Effector memory CD8-positive, alpha-beta T cell (primary cell): ENCODE measurements at places on chromosomes 1 and 21.

- no peak overlapping the region for H3K27ac ChIP-seq
- DNase-seq: no peak
- no peak overlapping the region for H3K4me3 ChIP-seq
Measured at GRCh38 chr1:57882072-57882471, 458.2 kb upstream of the DAB1 start.

GRCh38 chr1:79193211-79194079, 186.9 kb upstream of the ADGRL4 start:
- H3K4me1 ChIP-seq: no peaks in the 10 kb centered on the region
- no peak overlapping the region for H3K4me3 ChIP-seq
- no peak for DNase-seq
- H3K27ac ChIP-seq: no peak overlapping the region

DNA sequence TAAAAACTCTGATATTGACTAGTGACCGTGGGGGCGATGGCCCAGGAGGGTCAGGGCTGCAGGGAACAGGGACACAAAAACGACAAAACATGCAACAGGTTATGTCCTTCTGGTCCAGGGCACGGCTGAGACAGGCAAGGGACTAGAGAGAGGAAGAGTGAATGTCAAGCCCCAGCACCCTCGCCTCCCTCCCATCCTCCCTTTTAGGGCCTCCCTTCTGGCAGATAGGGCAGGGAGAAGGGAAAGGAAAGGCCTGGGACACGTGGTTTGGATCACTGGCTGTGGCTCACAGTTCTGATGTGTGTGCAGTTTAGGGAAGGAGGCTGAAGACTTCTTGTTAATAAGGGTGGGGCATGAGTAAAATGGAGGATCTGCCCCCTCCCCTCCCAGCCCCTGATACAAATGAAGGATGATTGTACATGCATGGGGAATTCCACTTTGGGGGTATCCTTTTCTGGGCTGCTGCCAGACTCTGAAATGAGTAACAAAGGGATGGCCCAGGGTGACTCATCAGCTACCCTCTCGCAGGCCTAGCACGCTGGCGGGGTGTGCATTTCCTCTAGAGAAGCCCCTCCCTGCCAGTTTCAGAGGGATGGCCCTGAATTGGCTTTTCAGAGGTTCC, 14.2 kb downstream of the CAPN2 start:
- peaks cover 76% of the 10 kb centered on the region for H3K4me1 ChIP-seq
- peaks cover 38% of the 10 kb centered on the region for H3K36me3 ChIP-seq
- peak overlapping the region; percentile 87 for H3K4me3 ChIP-seq
- H3K27ac ChIP-seq: peak overlapping the region; percentile 97
- peak; percentile 79 for DNase-seq
- no peaks in the 10 kb centered on the region for H3K27me3 ChIP-seq

GRCh38 chr1:230326971-230327891, 98.9 kb downstream of the PGBD5 start:
- no peak overlapping the region for H3K27ac ChIP-seq
- no peak overlapping the region for H3K4me3 ChIP-seq
- DNase-seq: no peak
- peaks cover 6% of the 10 kb centered on the region for H3K4me1 ChIP-seq
- H3K27me3 ChIP-seq: peaks cover 31% of the 10 kb centered on the region

- no peaks in the 10 kb centered on the region for H3K4me1 ChIP-seq
- peaks cover 5% of the 10 kb centered on the region for H3K36me3 ChIP-seq
- no peaks in the 10 kb centered on the region for H3K27me3 ChIP-seq
- no peak for DNase-seq
- peak overlapping the region; percentile 35 for H3K27ac ChIP-seq
- H3K4me3 ChIP-seq: no peak overlapping the region
Measured at GRCh38 chr1:27543284-27543683, 53.3 kb upstream of the WASF2 start.

GRCh38 chr1:197041486-197042353, 25.3 kb downstream of the F13B start:
- H3K4me1 ChIP-seq: no peaks in the 10 kb centered on the region
- H3K27ac ChIP-seq: no peak overlapping the region
- no peak overlapping the region for H3K4me3 ChIP-seq
- peaks cover 17% of the 10 kb centered on the region for H3K27me3 ChIP-seq

GRCh38 chr1:246355411-246356230, 151.5 kb downstream of the SMYD3 start:
- peaks cover 12% of the 10 kb centered on the region for H3K4me1 ChIP-seq
- no peak overlapping the region for H3K4me3 ChIP-seq
- no peak for DNase-seq
- H3K27me3 ChIP-seq: no peaks in the 10 kb centered on the region
- no peak overlapping the region for H3K27ac ChIP-seq

DNA sequence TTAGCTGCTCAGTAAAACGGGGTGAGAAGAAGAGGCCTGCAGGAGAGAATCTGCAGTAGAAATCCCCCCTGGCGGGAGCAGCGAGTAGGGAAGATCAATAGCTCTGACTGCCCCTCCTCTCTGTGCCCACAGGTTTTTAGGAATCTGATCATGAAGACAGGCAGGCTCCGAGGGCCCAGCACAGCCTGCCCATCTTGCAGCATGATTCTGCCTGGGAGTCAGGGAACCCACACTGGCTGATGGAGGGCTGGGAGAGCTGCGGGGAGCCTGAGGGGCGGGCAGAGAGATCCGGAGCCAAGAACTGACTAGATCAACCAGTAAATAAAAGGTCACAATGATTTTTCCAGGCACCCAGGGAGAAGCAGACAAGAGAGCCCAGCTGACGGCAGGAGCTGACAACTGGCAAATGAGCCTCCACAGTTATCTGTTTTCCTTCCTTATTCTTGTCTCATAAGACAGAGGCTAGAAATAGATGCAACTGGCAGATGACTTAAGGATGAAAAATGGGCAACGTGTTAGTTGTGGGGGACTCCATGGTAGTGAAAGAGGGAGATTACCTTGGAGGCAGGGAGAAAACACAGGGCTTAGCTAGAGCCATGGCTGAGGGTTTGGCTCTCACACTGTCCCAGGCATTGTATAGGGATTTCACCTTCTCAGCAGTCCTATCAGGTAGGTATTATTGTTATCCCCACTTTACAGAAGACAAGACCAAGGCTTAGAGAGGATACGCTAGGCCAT, 116.2 kb downstream of the PLXNA2 start:
- H3K4me3 ChIP-seq: no peak overlapping the region
- no peaks in the 10 kb centered on the region for H3K36me3 ChIP-seq
- peaks cover 39% of the 10 kb centered on the region for H3K27me3 ChIP-seq

GRCh38 chr1:51515312-51515960, 3.6 kb downstream of the EPS15 start:
- H3K4me1 ChIP-seq: peaks cover 53% of the 10 kb centered on the region
- no peaks in the 10 kb centered on the region for H3K27me3 ChIP-seq
- DNase-seq: no peak

DNA sequence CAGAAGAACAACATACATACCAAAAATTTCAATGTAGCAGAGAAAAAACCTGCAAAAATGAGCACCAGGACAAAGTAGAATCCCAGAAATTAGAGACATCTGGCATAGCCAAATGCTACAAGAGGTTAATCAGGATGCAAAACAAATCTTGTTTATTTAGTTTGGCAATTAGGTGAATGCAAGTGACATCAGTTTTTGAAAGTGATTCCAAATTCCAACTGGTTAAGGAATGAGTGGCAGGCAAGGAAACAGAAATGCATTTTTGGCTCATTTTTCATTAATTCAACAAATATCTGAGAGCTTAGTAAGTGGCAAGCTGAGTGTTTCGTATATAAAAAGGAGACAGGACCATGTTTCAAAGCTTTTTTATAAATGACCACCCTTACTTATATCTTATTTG, 21.3 kb downstream of the SCAF4 start:
- DNase-seq: no peak
- H3K4me3 ChIP-seq: peak overlapping the region; percentile 20
- H3K27me3 ChIP-seq: no peaks in the 10 kb centered on the region
- peak overlapping the region; percentile 59 for H3K27ac ChIP-seq
- peaks cover 49% of the 10 kb centered on the region for H3K4me1 ChIP-seq

DNA sequence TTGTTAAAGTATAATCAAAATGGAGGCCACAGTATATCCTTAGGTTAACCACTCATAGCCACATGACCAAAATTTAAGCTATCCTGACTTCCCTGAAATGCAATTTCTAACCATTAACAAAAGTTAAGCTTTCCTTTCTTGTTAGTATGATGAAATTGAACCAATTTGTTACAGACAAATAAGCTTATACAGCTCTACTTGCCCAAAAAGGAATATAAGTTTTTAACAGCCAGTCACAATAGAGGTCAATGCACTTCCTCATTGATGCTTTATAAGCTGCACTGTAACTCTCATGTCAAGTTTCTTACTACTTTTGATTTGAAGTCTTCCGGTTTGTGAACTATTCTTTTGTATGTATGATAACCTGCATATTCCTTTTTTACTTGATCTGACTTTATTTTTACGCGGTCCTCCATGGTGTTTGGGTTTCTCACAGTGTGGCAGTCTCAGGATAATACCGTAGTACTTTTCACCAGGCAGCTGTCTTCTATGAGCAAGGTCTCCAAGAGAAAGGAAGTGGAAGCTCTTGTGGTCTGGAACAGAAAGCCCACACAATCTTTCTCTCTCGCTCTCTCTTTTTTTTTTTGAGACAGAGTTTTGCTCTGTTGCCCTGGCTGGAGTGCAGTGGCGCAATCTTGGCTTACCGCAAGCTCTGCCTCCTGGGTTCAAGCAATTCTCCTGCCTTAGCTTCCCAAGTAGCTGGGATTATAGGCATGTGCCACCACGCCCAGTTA, 331.6 kb downstream of the SRGAP2C start:
- H3K27ac ChIP-seq: peak overlapping the region; percentile 88
- DNase-seq: peak; percentile 26
- H3K4me3 ChIP-seq: peak overlapping the region; percentile 91
- H3K36me3 ChIP-seq: peaks cover 4% of the 10 kb centered on the region

GRCh38 chr1:203267912-203268311, 37.4 kb upstream of the BTG2 start:
- no peaks in the 10 kb centered on the region for H3K27me3 ChIP-seq
- H3K4me1 ChIP-seq: peaks cover 11% of the 10 kb centered on the region
- peak overlapping the region; percentile 78 for H3K4me3 ChIP-seq
- H3K27ac ChIP-seq: peak overlapping the region; percentile 73

DNA sequence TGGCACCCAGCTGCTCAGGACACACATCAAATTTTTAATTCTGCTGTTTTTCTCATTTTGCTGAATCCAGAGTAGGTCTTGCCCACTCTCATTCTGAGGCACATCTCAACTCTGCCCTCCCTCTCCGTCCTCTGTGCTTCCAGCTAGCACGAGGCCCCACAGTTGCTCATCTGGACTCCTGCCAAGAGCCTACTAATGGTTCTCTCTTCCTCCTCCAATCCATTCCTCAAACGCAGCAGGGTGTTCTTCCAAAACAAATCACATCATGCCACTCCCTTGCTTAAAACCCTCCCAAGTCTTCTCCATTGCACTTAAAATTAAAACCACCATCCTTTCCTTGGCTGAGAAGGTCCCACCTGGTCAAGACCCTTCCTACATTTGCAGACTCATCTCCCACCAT, 49.8 kb upstream of the SCAF4 start:
- no peaks in the 10 kb centered on the region for H3K4me1 ChIP-seq
- no peak overlapping the region for H3K4me3 ChIP-seq
- H3K27me3 ChIP-seq: peaks cover 16% of the 10 kb centered on the region
- no peak for DNase-seq
- peaks cover 3% of the 10 kb centered on the region for H3K36me3 ChIP-seq

- H3K27ac ChIP-seq: no peak overlapping the region
- H3K4me1 ChIP-seq: peaks cover 7% of the 10 kb centered on the region
- H3K36me3 ChIP-seq: no peaks in the 10 kb centered on the region
- H3K27me3 ChIP-seq: peaks cover 42% of the 10 kb centered on the region
- no peak for DNase-seq
Measured at GRCh38 chr1:112337028-112337531, 58.9 kb upstream of the CTTNBP2NL start.

GRCh38 chr1:9075022-9075421, 5.6 kb upstream of the SLC2A5 start:
- peaks cover 51% of the 10 kb centered on the region for H3K27me3 ChIP-seq
- DNase-seq: no peak
- H3K36me3 ChIP-seq: no peaks in the 10 kb centered on the region
- H3K4me3 ChIP-seq: no peak overlapping the region
- H3K27ac ChIP-seq: no peak overlapping the region

DNA sequence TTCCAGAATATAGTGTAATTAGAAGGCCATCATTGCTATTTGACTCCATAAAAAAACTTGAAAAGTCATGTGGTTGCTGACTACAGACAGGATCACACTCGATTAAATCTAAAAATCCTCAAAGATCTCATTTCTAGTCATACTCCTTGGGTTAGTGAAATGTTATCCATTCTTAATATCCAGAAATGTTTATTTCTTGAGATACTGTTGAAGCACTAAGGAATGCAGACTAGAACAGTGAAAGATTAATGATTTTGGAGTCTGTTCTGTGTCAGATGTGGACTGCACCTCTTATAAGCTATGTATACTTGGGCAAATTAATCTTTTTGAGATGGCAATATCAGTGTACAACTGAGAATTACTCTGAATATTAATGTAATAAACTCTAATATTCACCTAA, 65.1 kb downstream of the ADSS2 start:
- H3K27me3 ChIP-seq: no peaks in the 10 kb centered on the region
- no peak for DNase-seq

- peak; percentile 48 for DNase-seq
- peaks cover 49% of the 10 kb centered on the region for H3K4me1 ChIP-seq
- peak overlapping the region; percentile 36 for H3K27ac ChIP-seq
- peaks cover 2% of the 10 kb centered on the region for H3K36me3 ChIP-seq
Measured at GRCh38 chr1:147641695-147642592, 28.4 kb downstream of the ACP6 start.

- H3K4me1 ChIP-seq: no peaks in the 10 kb centered on the region
- H3K27ac ChIP-seq: no peak overlapping the region
- DNase-seq: no peak
- peaks cover 77% of the 10 kb centered on the region for H3K36me3 ChIP-seq
- H3K27me3 ChIP-seq: no peaks in the 10 kb centered on the region
- no peak overlapping the region for H3K4me3 ChIP-seq
Measured at GRCh38 chr1:17030206-17030605, 18.5 kb upstream of the ATP13A2 start.

DNA sequence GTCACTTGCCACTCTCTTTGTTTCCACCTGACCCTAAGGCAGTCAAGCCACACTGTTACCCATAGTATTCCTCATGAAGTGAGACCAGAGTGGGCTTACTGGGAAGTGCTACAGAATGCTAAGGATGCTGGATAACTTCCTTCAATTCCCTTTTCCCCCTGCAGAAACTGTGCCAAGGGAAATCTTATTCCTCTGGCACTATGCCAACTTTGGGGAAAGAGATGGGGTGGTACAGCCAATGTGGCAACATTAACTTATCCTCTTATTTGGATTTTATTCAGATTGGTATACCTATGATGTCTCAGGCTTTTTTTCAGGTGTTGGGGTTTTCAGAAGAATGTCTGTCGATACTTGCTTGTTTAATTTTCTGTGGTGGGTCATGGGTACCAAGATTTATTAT, 599.4 kb upstream of the PBX1 start:
- H3K4me1 ChIP-seq: no peaks in the 10 kb centered on the region
- no peak for DNase-seq
- no peak overlapping the region for H3K27ac ChIP-seq

GRCh38 chr1:158295791-158296190, 6.1 kb downstream of the CD1C start:
- H3K27me3 ChIP-seq: peaks cover 36% of the 10 kb centered on the region
- no peak overlapping the region for H3K4me3 ChIP-seq
- H3K36me3 ChIP-seq: no peaks in the 10 kb centered on the region
- no peak overlapping the region for H3K27ac ChIP-seq
- no peaks in the 10 kb centered on the region for H3K4me1 ChIP-seq

- H3K36me3 ChIP-seq: peaks cover 84% of the 10 kb centered on the region
- peak overlapping the region; percentile 95 for H3K4me3 ChIP-seq
- peak overlapping the region; percentile 99 for H3K27ac ChIP-seq
- H3K27me3 ChIP-seq: no peaks in the 10 kb centered on the region
- peaks cover 60% of the 10 kb centered on the region for H3K4me1 ChIP-seq
- no peak for DNase-seq
Measured at GRCh38 chr1:154954541-154954940, 1.4 kb downstream of the PBXIP1 start.
